Esophagus squamous epithelium (tissue), 5 donors: ENCODE measurements at places on chromosomes 16 and 17.

- no peak for DNase-seq
Observed at GRCh38 chr16:75376475-75377161, 56.7 kb downstream of the CFDP1 start.

DNA sequence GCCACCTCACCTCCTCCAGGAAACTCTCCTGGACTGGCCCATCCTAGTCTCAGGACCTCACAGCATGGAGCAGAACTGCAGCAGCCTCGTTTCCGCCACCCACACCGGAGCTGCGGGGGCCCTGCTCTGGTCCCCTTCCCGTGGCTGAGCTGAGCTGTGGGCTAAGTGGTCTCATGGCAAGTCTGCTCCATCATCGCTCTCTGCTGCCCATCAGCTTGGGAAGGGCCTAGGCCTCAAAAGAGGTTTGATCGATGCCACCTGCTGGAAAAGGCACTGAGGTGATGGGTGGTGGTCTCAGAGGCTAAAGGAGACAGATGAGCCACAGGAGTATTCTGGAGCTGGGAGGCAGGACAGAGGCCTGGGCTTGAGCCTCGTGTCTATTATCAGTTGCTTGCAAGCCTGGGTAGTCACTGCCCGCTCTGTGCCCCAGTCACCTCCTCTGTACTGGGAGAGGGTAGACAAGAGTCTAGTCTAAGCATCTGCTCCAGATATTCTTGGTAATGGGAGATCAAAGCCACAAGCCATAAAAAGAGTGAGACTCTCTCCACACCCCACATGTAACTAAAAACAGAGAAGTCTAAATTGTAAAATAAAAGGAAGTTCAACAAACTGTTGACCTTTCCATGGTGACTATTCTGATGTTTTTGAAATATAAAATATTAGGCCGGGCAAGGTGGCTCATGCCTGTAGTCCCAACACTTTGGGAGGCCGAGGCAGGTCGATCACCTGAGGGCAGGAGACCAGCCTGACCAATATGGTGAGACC is 1.6 kb downstream of the ITGAE start:
- DNase-seq, result no peak

GRCh38 chr17:2297023-2297422 is 6.6 kb downstream of the SMG6 start:
- DNase-seq, result no peak

DNA sequence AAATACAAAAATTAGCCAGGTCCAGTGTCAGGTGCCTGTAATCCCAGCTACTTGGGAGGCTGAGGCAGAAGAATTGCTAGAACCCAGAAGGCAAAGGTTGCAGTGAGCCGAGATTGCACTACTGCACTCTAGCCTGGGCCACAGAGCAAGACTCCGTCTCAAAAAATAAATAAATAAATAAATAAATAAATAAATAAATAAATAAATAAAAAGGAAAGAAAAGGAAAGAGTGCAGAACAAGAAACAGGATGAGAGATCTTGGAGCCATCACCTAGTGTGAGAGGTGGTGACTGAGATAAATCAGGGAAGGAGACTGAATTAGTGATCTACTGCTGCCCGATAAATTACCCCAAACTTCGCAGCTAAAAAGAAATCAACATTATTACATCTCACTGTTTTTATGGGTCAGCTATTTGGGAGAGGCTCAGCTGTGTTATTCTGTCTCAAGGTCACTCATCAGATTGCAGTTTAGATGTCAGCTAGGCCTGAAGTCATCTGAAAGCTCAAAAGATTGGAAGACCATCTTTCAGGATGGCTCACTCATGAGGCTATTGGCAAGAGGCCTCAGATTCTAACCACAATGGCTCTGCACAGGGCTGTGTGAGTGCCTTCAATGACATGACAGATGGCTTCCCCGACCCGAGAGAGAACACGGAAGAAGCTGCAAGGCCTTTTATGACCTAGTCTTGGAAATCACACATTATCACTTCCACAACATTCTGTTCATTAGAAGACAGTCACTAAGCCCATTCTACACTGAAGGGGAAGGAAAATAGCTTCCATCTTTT is 66.4 kb downstream of the CMC2 start:
- DNase-seq, result no peak

DNA sequence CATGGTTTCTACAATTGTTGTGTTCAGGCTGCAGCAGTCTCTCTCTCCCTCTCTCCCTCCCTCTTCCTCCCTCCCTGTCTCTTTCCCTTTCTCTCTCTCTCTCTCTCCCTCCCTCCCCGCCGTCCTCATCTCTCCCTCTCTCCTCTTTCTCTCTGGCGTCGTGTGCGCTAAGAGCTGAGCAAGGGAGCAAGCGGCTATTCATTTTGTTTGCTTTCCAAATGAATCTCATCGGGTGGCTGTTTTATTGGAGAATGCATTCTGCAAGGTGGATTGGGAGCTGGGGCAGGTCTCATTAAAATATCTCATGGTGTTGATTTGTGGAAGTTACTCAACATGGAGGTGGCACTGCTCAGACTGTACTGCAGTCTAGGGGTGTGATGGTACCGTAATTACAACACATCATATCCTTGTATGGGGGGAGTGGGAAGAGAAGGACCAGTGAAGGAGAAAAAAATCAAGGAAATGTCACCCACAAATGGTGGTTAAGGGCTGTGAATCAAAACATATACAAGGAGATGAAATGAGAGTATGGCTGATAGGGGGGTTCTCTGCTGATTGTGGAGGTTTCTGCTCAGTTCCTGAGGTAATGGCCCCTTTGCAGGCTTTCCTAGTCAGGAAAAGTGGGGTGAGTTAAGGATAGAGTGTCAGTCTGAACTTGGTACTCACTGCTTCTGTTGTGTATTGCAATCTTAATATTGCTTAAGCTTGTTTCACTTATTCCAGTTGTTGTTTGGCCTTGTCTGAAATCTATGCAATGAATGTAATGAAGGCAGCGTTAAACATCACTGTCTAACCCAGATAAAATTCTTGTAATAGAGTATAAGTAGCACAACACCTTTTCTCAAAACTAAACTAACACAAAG is 2.7 kb downstream of the MSL1 start:
- DNase-seq, result no peak

- DNase-seq, result no peak
Observed at GRCh38 chr16:67528222-67528869, at the start of gene RIPOR1. Gene RIPOR1, plus strand, starts transcription at chr16:67528829. Its CDS starts 9,618 bp downstream, at chr16:67538447.

- DNase-seq, result no peak
Observed at GRCh38 chr17:80826346-80826954, 165.2 kb upstream of the CHMP6 start.

DNA sequence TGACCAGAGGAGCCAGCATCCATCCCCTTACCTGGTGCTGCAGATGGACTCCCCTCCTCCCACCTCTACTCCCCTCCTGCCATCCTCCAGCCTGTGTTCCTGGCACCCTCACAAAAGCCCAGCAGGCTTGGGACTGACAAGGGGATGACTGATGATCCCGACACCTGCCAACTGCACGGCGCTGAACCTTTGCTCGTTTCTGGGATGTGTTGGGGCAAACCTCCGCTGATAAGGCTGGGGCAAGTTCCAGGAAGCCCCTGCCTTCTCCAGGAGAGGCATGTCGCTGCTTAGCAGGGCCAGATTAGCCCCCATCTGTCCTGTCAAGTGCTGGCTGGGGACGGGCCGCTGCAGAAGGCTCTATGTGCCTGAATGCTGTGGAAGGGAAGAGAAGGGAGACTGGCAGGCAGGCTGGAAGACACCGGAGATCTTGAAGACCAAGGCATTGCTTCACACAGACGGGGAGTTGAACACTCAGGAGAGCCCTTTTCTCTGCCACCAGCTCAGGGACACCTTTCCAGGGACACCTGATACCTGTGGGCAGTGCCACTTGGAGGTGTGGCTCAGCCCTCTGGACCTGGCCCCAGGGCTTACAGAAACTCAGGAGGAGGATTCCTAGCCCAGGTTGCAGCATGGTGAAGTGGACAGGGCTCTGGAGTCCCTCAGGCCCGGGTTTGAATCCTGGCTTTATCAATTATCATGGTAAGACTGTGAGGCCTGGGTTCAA is 973 bp upstream of the KRT15 start:
- no peak for DNase-seq

GRCh38 chr17:59754552-59754951 is 47.1 kb downstream of the VMP1 start:
- no peak for DNase-seq

DNA sequence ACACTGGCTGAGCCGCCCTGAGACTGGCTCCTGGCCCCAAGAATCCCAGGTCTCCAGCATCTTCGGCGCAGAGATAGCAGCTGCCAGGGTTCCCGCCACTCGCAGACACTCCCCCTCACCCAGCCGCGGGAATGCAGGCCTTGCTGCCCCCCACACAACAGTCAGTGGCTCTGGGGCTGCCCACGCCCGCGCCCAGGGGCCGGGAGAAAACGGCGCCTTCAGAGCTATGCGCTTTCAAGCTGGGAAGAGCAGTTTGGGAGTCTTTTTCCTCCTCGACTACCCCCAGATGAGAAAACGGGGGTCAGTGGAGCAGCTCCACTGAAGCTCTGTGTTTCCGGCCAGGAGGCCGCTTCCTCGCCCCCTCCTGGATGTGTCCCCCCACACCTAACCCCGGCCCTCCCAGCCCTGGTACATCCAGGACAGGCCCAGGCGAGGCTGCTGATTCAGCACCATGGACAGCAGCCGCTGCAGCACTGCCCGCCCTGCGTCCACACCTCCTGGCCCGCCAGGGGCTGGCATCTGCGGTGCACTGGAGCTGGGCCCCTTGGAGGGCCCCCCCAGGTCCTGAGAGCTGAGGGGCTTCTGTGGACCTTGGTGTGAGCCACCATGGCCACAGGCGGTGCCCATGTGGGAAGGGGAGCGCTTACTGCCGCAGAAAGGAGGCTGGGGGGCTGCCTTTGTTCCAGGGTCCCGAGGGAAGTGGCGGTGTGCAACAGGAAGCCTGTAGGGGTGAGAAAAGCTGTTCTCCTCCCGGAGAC is 35.7 kb downstream of the CACNA1H start:
- DNase-seq, result no peak

DNA sequence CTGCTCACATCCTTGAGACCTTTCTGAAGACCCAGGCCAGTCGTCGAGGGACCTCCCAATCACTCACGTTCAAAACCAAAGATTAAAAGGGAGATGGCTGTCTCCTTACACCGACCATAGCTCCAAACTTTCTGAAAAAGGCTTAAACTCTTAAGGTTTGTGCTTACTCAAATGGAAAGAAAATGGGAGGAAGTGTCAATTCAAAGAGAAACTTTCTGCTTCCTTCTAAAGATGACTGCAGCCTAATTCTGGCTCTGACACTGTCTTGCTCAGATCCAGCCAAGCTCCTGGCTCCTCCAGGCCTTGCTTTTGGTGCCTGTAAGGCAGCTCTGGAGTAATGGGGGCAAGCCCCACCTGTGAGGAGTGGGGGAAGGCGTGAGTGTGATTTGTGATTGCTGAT is 54.9 kb upstream of the WSB1 start:
- no peak for DNase-seq

GRCh38 chr17:80501741-80502577 is 25.6 kb upstream of the NPTX1 start:
- no peak for DNase-seq

- DNase-seq, result no peak
Observed at GRCh38 chr17:55289106-55289446, 24.3 kb downstream of the HLF start.

DNA sequence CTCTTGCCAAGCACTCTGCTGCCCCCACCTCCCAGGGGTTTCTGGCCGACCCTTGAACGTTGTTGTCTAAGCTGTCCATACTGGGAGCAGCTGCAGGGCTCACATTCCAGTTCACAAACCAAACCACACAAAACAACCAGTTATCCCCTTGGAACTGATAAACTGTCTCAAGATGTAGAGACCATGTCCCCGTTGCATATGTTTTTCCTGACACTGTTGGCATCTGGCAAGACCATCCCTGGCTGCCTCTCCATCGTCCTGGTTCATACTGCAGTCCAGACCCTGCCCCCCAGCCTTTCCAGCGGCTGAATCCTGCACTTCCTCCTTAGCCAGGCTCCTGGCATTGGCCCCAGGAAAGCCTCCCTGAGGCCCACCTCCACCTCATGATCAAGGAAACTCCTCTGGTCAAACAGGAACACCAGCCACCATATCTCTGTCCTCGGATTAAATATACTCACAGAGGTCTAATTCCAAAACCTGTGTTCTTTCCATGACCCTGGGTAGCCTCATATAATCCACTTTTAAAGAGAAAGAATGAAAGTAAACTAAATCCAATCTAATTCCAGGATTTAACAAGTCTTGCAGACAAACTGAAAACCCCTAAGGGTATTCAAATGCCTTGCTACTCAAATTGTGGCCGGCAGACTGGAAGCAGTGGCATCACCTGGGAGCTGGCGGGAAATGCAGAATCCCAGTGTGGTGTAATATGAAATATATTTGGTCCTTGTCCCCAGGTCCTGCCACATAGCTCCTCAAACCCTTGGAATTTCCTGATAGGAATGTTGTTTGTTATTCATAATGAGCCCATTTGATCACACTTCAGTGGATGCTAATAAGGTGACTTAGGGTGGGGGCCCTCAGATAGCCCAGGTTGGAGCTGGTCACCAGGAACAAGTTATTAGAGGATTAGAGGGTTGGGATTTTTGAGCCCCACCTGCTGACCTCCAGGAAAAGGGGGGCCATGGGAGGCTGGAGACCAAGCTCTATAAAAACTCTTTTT is 14.2 kb downstream of the GAS7 start:
- DNase-seq, result no peak

- DNase-seq, result no peak
Observed at GRCh38 chr17:40902498-40902897, 17.5 kb upstream of the KRT20 start.

DNA sequence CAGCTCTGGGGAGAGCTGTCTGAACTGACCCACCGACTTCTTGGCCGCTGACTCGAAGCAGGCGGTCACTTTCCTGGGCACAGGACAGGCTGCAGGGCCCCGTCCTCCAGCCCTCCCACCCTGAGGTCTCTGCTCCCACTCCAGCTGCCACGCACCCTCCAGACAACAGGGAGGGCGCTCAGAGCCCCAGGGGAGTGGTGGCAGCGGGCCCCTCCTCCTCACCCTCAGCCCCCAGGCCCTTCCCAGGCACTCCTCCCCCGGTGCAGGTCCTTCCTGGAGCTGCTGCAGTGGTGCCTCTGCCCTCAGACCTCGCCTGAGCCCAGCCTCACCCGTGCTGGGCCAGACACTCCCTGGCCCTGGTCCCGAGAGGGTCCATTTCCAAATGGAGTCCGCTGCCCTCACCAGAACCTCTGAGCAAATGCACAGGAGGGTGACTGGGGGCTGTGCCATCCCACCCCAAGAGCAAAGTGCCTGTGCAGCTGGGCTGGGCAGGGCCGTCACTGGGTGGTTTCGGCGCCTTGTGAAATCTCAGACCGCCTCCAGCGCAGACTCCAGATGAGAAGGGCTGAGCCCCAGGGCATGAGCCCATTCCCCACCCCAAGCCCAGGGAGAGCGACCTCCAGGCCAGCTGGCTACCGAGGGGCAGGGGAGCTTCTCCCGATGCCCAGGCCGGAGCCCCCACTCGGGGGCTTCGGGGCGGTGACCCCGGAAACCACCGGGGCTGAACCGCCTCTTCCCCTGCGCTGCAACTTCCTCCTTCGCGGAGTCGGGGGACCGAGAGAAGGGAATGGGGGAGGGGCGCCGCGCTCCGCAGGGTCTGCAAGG is 717 bp downstream of the CYBA start:
- no peak for DNase-seq
